ENCODE measurements at places on chromosomes 6 and 20.
A peak's percentile ranks its signal among the peaks of the same experiment; 100 is the strongest.

GRCh38 chr6:108556866-108557493, 3.7 kb upstream of the FOXO3 start:
- peak overlapping the region; percentile 99 for H3K4me3 ChIP-seq
- peaks cover 4% of the 10 kb centered on the region for H3K36me3 ChIP-seq
- peak overlapping the region; percentile 43 for H3K27ac ChIP-seq
- no peak for DNase-seq

- no peak for DNase-seq
- H3K4me1 ChIP-seq, result no peaks in the 10 kb centered on the region
- H3K4me3 ChIP-seq, result no peak overlapping the region
- no peak overlapping the region for H3K27ac ChIP-seq
Measured at GRCh38 chr6:1515280-1515679, 94.4 kb upstream of the FOXC1 start.

DNA sequence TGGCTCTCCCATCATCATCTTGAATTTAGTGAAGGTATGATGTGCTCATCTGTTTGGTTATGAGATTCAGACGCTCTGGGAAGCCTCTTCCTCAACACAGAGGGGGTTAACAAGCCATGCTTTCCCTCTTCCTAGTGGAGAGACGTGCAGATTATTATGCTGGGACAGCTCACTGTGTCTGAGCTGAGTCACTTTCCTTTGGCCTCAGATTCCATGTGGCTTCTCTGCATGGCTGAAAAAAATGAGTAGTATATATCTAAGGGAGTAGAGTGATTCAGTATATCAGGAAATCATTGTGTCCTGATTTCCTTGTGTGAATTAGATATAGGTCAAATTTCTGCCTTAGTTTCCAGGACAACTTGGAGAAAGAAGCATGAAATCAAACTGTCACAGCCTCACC, 52.6 kb downstream of the FIG4 start:
- H3K36me3 ChIP-seq, result peaks cover 15% of the 10 kb centered on the region
- H3K4me1 ChIP-seq, result no peaks in the 10 kb centered on the region
- H3K27me3 ChIP-seq, result no peaks in the 10 kb centered on the region
- H3K27ac ChIP-seq, result no peak overlapping the region
- no peak overlapping the region for H3K4me3 ChIP-seq
- no peak for DNase-seq

GRCh38 chr6:70413992-70414494, 735 bp downstream of the FAM135A start:
- H3K4me3 ChIP-seq, result peak overlapping the region; percentile 65
- H3K27ac ChIP-seq, result no peak overlapping the region
- H3K4me1 ChIP-seq, result peaks cover 10% of the 10 kb centered on the region
- no peaks in the 10 kb centered on the region for H3K36me3 ChIP-seq

DNA sequence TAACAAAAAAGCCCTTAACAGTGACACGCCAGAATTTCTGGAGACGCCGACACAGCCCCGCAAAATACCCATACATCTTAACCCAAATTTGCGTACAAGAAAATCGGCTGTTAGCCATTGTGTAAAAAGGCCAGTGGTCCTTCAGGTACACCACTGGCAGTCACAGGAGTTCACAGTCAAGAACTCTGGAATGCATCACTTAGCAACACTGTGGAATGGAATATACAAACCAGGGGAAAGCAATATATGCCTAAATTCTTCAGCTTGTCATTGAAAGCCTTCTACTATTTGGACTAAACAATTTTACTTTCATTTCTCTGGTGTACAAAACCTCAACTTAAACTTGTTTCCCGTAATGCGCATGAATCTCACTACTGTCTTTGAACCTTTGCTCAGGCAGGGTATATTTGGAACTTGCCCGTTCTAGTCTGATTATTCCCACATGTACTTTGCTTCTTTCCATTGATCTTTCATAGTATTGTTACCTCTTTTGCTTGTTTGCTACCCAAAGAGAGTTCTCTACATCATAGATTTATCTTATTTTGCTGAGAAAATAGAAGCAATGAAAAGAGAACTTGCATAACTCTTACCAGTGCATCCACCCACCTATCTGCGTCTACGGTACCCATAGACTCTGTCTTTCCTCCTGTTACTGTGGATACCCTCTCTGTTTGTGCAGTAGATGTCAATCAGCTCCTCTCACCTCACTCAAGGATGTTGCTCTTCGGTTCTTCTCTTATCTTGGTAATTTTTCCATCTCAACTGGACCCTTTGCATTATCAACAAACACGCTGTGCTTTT, at the start of gene ARMH2:
ARMH2 (minus strand) TSS at position 178 of the 801 bp plus-strand sequence; CDS start at position 118, 60 bp downstream.
- no peaks in the 10 kb centered on the region for H3K4me1 ChIP-seq
- DNase-seq, result no peak
- H3K36me3 ChIP-seq, result peaks cover 27% of the 10 kb centered on the region
- no peak within 1 kb of the TSS for H3K4me3 ChIP-seq
- H3K27ac ChIP-seq, result no peak within 1 kb of the TSS

GRCh38 chr6:149750136-149750609, 632 bp downstream of the PCMT1 start:
- H3K36me3 ChIP-seq, result peaks cover 3% of the 10 kb centered on the region
- H3K4me1 ChIP-seq, result peaks cover 36% of the 10 kb centered on the region
- peak overlapping the region; percentile 100 for H3K4me3 ChIP-seq
- peak overlapping the region; percentile 80 for H3K27ac ChIP-seq
